ENCODE measurements at places on chromosomes 6 and 20. TPM values are rescaled to one million over a fixed set of nuclear protein-coding genes. Genes with fewer than 3 reads are reported as not detected.

DNA sequence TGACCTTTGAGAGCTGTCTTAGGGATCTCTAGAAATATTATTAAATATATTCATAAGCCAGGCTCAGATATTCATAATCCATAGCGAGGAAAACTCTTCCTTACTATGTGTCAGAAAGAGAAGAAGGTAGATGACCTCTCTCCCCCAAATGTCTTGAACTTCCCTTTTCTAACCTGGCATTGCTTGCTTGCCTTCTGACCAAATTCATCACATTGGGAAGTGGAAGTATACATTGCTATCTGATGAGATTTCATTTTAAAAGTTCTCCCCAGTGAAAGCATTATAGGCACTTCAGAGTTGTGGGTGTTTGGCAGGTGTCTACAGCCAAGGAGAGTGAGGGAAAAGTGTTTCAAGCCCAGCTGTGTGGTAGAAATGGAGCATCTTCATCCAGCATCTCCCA lies 197.3 kb downstream of the ZFAND3 start:
- DNase-seq, result no peak

DNA sequence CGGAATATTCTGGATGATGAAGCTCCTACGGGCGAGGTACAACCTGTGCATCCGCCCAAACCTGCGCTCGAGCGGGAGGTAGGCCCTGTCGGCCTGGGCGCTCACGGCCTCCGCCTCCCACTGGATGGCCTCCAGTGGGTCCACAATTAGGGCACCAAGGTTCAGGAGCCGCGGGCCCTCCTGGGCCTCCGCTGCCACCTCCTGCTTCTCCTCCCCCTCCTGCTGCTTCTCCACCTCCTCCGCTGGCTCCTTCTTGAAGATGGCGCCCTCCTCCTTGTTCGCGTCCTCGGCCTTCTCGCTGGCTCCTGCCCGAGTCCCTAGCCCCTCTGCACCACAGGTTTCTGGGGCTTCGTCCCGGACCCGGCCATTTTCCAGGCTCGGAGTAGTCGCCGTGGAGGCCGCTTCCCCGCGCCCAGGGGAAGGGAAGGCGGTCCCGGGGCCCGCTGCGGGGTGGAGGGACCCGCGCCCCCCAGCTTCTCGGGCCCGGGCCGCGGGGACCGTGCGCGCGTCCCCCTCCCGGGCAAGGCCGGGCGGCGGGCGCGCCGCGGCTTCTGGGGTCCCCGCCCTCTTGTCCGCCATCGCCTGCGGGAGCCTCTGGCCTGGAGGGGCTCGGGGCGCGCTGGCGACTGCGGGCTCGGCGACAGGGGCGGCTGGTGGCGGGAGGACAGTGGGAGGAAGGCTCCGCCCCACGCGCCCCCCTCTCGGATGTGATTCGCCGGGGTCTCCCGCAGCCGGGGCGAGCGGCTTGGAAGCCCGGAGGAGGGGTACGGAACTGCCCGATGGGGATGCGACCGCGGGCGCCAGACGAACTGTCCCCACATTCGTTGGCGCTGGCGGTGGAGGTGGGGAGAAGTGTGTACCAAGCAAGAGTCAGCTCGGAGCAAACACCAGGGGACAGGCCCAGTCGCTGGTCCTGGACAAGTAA lies 17.6 kb downstream of the PLAGL2 start:
- DNase-seq, result peak; percentile 65

GRCh38 chr6:44631968-44632367 lies 244.5 kb downstream of the CDC5L start:
- no peak for DNase-seq

GRCh38 chr6:27406085-27406484 lies 17.5 kb downstream of the ZNF391 start:
- no peak for DNase-seq

GRCh38 chr6:159102373-159103160 lies 57.8 kb upstream of the TAGAP start:
- no peak for DNase-seq

GRCh38 chr6:22788038-22788437 lies 218.7 kb downstream of the HDGFL1 start:
- DNase-seq, result no peak

DNA sequence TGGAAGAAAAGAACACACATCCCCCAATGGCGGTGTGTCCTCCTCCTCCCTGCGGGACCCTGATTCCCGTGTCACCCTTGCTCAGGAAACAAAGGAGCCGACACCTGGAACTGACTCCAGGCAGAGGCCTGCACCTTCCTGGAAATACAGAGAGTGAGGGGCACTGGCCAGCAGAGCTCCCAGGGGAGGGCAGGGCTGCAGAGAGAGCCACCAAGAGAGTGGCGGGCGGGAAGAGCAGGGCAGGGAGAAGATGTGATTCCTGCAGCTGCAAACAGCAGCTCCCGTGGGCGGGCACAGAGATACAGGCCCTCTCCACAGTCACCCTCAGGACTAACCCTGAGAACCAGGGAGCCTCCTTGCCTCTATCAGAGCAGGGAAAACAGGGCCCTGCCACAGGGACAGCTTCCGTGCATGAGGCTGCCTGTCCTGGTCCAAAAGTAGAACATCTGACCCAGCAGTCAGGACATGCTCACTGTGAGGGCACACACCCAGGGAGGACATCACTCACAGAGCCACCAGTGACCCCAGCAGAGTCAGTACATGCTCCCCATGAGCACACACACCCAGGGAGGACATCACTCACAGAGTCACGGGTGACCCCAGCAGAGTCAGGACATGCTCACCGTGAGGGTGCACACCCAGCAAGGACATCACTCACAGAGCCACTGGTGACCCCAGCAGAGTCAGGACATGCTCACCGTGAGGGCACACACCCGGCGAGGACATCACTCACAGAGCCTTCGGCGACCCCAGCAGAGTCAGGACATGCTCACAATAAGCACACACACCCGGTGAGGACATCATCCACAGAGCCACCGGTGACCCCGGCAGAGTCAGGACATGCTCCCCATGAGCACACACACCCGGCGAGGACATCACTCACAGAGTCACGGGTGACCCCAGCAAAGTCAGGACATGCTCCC lies 193.1 kb downstream of the DLL1 start:
- no peak for DNase-seq

DNA sequence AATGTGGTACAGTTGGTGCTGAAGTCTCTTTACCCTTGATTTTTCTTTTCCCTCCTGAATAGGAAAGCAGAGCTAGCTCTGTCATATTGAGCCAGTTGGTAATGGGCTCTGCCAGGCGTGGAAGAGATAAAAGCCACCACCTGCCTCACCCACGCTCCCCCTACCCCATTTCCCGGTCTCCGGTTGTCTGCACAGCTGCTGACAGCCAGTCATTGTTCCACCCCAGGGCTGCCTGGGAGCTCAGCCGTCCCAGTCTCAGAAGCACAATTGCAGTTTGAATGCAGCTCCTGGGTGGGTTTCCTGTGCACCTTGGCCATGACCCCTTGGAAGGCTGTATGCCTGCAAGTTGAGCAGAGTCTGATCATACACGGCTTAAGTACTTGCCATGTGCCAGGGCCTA lies 675.2 kb upstream of the FLRT3 start:
- DNase-seq, result no peak

- DNase-seq, result no peak
Observed at GRCh38 chr20:8587810-8588209, 455.7 kb downstream of the PLCB1 start.

- no peak for DNase-seq
Observed at GRCh38 chr6:7155871-7156579, 48.3 kb downstream of the RREB1 start.

GRCh38 chr6:5922230-5922629 lies 84.5 kb downstream of the NRN1 start:
- no peak for DNase-seq

TRIM15 gene
- total RNA-seq, result 37.2 TPM

SNAP91 gene
- 0.49 TPM for total RNA-seq

Measured in mucosa of descending colon (tissue), 3 donors.